ENCODE measurements at places on chromosomes 16 and 17. TPM values are rescaled to one million over a fixed set of nuclear protein-coding genes. Genes with fewer than 3 reads are reported as not detected.

Gene TSC2
- 31.1 TPM for polyA plus RNA-seq

Gene PDIA2
- polyA plus RNA-seq, result 0.27 TPM

Gene HBQ1
- not detected for polyA plus RNA-seq

Gene CACNG5
- polyA plus RNA-seq, result not detected

Gene PRSS53
- 1.00 TPM for polyA plus RNA-seq

Gene OSGIN1
- polyA plus RNA-seq, result 8.3 TPM

Gene GCGR
- 0.11 TPM for polyA plus RNA-seq

Gene SLC5A11
- polyA plus RNA-seq, result not detected

Gene MCRIP1
- 32.3 TPM for polyA plus RNA-seq

Gene TEKT1
- polyA plus RNA-seq, result not detected

Gene HSD11B2
- 15.2 TPM for polyA plus RNA-seq

Gene TPSAB1
- 33.0 TPM for polyA plus RNA-seq

Gene MPP3
- 9.6 TPM for polyA plus RNA-seq

Gene NPB
- polyA plus RNA-seq, result 0.49 TPM

Gene CRHR1
- 0.15 TPM for polyA plus RNA-seq

Gene MLKL
- polyA plus RNA-seq, result 12.3 TPM

Gene SLC5A10
- 0.36 TPM for polyA plus RNA-seq

Gene TRPV3
- 0.16 TPM for polyA plus RNA-seq

Gene NPTX1
- 0.11 TPM for polyA plus RNA-seq

Gene VASN
- polyA plus RNA-seq, result 25.5 TPM

Gene CHST5
- polyA plus RNA-seq, result 0.10 TPM

Gene EVPL
- polyA plus RNA-seq, result 425 TPM

Gene GUCY2D
- 0.19 TPM for polyA plus RNA-seq

Gene CCDC200
- not detected for polyA plus RNA-seq

Gene KLHL10
- 0.39 TPM for polyA plus RNA-seq

Gene FDXR
- polyA plus RNA-seq, result 13.4 TPM

Gene FAHD1
- 40.5 TPM for polyA plus RNA-seq

Gene CFAP119
- 6.2 TPM for polyA plus RNA-seq

Gene SLC13A2
- polyA plus RNA-seq, result 0.02 TPM

Gene CLEC3A
- 0.04 TPM for polyA plus RNA-seq

Gene MILR1
- polyA plus RNA-seq, result 0.51 TPM

Gene AANAT
- polyA plus RNA-seq, result not detected

Gene PIPOX
- polyA plus RNA-seq, result 0.41 TPM

Gene MIF4GD
- polyA plus RNA-seq, result 23.3 TPM

Gene NEUROD2
- 0.02 TPM for polyA plus RNA-seq

Gene CNGB1
- 0.06 TPM for polyA plus RNA-seq

Gene SLC5A2
- 1.3 TPM for polyA plus RNA-seq

Gene CTRB1
- polyA plus RNA-seq, result 0.34 TPM

Gene MYH1
- polyA plus RNA-seq, result 0.01 TPM
